ENCODE measurements at places on chromosomes 12 and 14.

DNA sequence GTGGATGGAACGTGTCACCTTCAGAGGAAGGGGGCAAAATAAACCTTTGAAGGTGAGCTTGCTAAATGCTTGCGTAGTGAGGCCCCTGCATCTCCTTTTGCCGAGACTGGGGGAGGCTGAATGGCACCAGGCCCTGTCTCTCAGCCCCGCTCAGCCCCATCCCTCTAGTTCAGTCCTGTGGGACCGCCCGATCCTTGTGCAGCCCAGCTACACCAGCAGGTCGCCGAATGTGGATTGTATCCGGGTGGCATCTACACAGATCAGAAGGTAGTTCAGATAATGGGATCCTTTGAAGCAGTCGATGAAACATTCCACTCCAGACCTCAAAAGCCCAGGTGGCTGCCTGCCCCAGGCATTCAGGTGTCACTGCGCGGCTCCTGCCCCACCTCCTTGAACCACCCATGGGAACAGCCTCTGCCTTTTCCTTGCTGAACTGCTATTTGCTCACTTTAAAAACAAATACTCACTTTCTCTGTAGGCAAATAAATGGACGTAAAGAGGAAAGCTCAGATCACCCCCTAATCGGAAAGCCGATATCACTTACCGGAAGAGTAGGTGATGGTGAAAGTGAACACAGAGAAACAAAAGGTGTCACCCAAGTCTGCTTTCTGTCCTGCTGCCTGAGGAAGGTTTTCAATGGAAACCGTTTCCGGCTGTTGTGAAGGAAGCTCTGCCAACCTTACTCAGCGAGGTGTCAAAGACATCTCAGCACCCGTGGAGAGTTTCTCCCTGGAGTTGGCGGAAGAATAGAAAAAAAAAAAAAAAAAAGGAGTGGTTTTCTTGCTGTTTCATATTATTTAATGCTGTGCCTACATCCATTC, 100.3 kb upstream of the NCOR2 start:
- no peak for DNase-seq

GRCh38 chr12:13046964-13047363, 2.8 kb downstream of the FAM234B start:
- DNase-seq: peak; percentile 67

DNA sequence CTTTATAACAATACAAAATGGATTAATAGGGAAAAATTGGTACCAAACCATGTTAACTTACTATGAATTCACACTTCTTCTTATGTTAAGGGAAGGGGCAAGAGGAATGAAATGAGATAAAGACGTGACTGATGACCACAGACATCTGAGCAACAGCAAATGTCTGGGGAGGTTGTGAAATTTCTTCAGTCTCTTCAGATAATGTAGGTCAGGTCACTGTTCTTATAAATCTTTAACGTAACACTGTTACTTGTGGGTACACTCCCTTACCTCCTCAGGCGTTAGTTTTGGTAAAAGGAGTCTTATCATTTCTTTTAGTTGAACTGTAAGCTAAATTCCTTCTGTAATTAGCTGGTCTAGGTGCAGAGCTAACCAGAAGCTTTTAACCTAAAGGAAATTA, 405.0 kb upstream of the LRFN5 start:
- DNase-seq: no peak

GRCh38 chr14:73295198-73295796, 58.0 kb downstream of the PAPLN start:
- peak; percentile 41 for DNase-seq

GRCh38 chr12:42426746-42427145, 100.8 kb downstream of the PPHLN1 start:
- DNase-seq: peak; percentile 70

- DNase-seq: no peak
These were observed 12.7 kb upstream of the STON2 start for GRCh38 chr14:81412779-81413178.

DNA sequence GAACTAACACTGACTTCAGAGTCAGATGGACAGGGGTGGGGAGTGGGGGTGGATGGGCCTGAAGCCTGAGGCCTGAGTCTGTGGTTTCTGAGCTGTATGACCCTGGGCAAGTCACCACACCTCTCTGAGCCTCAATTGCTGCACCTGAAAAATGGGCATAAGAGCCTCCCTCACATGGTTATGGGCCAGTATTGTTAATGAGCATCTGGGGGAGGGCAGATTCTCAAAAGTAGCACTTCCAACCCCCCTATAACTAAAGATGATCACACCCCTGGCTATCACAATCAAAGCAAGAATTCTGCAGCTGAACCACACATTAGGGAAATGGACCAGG, 168.6 kb downstream of the RBM19 start:
- DNase-seq: no peak

DNA sequence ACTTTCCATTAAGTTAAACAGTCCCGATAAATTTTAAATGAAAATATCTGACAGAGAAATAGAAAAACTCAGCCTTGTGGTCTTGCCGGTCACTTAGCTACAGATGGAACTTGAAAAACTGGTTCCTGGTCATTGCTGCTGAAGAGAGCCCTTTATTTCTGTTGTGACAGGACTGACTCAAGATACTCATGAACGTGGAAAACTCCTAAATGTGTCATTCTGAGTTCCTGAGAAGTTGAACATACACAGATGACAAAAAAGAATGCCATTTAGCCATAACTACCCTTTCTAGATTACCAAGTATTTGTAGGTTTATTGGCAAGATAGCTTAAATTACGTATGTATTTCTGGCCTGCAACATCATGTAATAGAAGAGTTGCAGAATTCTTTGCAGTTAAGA, 134.2 kb downstream of the HMGA2 start:
- DNase-seq: no peak

GRCh38 chr14:50524731-50525515, 7.4 kb downstream of the MAP4K5 start:
- DNase-seq: no peak

DNA sequence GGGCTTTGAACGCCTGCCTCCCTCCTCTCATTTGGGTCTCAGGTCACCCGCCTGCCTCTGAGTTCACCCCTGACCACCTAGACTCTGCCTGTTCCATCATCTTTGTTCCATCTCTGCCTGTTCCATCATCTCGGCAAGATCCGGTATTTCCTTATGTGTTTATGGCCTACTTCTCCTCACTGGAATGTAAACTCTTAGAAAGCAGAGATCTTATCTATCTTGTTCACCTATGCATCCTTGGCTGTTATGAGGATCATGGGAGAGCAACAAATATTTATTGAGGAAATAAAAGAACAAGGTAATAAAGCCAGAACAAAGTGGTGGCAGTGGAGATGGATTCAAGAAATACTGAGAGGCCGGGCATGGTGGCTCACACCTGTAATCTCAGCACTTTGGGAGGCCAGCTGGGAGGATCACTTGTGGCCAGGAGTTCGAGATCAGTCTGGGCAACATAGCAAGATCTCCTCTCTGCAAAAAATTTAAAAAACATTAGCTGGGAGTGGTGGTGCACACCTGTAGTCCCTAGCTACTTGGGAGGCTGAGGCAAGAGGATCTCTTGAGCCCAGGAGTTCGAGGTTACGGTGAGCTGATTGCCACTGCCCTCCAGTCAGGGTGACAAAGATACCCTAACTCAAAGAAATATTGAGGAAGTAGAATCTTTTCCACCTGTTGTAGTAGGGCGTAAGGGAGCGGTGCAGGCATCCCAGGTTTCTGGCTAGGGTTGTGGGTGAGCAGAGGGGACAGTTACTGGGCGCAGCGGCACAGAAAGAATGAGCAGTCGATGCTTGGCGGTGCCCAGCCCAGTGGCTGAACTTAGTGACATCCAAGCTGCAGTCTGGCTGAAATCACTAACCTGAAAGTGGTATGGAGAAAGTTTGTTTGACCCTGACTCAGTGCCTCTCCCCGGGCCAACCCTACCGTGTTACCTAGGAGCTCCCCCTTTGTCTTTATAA, 1.7 kb upstream of the KLC1 start:
- DNase-seq: no peak

- DNase-seq: peak; percentile 12
These were observed 24.6 kb downstream of the TMEM19 start for GRCh38 chr12:71710276-71711125.

All from activated CD4-positive, alpha-beta T cell treated with anti-CD3 and anti-CD28 coated beads, Interleukin-2, Interleukin-6, amounts not matched to agents 100 ng/mL and 50 ng/mL, durations not matched to agents 16 hours and 8 hours (primary cell).